Cerebellar nuclear complex (tissue), 1 donor: ENCODE measurements at places on chromosomes 13 and 19.
A peak's percentile ranks its signal among the peaks of the same experiment; 100 is the strongest.

DNA sequence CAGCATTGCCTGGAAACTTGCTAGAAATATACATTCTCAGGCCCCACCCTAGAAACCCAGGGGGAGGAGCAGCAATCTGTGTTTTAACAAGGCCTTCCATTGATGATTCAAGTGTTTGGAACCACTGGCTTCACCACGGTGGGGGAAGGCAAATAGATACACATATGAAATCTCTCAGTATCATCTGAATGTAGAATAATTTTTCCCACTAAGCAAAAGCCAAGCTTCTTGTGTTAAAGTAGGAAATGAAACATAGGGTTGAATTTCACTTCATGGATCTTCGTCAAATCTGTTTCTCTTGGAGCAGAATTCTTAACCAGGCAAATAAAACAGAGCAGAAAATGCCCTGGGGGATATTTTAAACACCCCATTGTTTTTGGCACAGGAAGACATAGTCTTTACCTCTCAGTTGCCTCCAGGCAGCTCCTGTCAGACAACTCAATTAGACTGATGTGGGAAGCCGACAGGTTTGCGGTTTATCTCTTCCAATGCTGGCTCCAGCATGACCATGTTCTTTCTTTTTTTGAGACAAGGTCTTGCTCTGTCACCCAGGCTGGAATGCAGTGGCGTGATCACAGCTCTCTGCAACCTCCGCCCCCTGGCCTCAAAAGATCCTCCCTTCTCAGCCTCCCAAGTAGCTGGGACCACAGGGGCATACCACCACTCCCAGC lies 213.0 kb downstream of the FOXO1 start:
- no peak for DNase-seq

- DNase-seq = no peak
Measured at GRCh38 chr19:51141181-51141580, 920 bp upstream of the SIGLEC7 start.

DNA sequence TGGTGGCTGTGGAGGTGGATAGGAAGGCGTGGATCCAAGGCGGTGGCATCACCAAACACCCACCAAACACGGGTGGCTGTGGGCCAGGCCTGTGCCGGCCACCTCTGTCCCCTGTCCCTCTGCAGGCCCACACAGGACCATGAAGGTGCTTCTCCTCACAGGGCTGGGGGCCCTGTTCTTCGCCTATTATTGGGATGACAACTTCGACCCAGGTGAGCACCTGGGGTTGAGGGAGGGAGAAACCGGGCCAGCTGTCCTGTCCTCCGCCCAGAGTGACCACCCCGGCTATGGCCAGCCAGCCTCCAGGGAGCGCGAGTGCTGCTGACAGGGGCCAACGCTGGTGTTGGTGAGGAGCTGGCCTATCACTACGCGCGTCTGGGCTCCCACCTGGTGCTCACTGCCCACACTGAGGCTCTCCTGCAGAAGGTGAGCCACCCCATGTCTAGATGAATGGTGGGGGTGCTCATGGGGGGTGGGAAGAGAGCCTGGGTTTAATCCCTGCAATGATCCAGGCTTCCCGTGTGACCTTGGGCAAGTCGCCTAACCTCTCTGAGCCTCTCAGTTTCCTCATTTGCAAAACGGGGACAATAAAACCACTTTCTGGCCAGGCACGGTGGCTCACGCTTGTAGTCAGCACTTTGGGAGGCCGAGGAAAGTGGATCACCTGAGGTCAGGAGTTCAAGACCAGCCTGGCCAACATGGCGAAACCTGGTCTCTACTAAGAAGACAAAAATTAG lies 4.0 kb downstream of the HSD11B1L start:
- no peak for DNase-seq

GRCh38 chr19:50290011-50290410 lies 39.2 kb downstream of the KCNC3 start:
- no peak for DNase-seq

DNA sequence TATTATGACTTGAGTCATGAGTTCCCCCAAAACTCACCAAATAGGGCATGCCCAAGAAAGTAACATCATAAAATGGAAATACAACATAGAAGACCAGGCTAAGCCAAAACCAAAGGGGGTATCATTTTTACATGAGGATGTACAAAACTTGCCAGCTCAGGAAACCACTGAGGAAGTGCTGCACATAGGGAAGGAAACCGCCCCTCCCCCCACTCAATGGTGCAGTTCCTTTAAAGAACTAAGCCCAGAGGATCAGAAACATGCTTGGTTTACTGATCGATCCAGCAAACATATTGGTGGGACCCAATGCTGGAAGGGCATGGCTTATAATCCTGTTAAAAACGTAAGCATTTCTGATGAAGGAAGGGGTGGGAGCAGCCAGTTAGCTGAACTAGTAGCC lies 4.2 kb upstream of the ZNF486 start:
- DNase-seq = no peak

GRCh38 chr13:112723771-112724170 lies 33.9 kb downstream of the ATP11A start:
- no peak for DNase-seq

DNA sequence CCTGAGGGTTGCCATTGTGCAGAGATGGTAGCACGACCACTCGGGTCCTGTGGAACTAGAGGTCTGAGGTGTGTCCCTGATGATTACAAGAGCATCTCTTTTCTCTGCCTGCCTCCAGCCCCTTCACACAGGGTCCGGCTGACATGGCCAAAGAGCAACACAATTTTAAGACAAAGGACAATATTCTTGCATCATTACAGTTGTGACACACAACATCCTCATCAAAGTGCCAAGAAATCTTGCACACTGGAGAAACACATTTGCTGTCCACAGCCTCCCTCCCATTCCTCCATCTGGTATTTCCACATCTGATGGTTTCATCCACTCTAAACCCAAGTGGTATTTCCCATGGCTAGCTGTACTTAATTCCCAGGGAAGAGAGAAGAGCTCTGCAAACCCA lies 12.8 kb downstream of the COL4A1 start:
- DNase-seq = no peak

DNA sequence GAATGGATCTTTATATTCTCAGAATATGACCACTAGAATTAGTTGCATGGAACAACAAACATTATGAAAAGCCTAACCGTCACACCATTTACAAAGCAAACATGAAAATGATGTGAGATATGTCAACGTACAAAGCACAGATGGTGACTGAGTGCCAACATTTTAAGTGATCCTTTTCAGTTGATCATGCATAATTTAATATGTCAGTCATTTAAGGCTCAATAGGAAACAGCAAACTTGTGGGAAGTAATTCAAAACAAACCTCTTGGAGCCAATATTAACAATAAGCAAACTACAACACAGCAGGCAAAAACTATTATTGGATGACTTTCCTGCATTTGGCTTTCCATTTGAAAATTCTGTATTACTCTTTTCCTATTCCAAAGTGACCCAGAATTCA lies 277.6 kb downstream of the SLITRK6 start:
- no peak for DNase-seq

GRCh38 chr19:10780368-10780767 lies 55.6 kb downstream of the TMED1 start:
- no peak for DNase-seq

- no peak for DNase-seq
Measured at GRCh38 chr13:51437550-51438127, 15.2 kb downstream of the INTS6 start.

- DNase-seq = peak; percentile 27
Measured at GRCh38 chr13:76813000-76813691, 73.1 kb downstream of the KCTD12 start.

- DNase-seq = no peak
Measured at GRCh38 chr13:74036373-74036772, 97.8 kb downstream of the KLF12 start.

GRCh38 chr19:29450306-29450705 lies 75.5 kb upstream of the VSTM2B start:
- DNase-seq = no peak

- DNase-seq = no peak
Measured at GRCh38 chr19:42378225-42379215, 11.6 kb downstream of the CNFN start.

DNA sequence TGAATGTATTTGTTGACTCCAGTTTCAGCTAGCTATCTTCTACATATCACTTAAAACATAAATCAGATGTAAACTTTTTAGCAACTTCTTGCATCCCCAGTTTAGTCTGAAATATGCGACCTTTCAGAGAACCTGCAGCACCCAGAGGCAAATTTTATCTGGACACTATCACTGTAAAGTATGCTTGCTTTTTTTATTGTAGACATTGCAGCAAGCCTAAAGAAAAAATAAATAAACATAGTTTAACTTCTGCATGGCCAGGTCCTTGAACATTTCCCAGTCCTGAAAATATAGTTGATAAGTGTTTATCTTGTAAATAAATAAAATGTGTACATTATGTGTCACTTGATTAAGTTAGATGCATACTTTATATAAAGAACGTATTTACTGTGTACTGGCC lies 1829.4 kb downstream of the PCDH9 start:
- no peak for DNase-seq

- DNase-seq = no peak
Measured at GRCh38 chr13:112069845-112070251, 2.9 kb downstream of the SOX1 start.

DNA sequence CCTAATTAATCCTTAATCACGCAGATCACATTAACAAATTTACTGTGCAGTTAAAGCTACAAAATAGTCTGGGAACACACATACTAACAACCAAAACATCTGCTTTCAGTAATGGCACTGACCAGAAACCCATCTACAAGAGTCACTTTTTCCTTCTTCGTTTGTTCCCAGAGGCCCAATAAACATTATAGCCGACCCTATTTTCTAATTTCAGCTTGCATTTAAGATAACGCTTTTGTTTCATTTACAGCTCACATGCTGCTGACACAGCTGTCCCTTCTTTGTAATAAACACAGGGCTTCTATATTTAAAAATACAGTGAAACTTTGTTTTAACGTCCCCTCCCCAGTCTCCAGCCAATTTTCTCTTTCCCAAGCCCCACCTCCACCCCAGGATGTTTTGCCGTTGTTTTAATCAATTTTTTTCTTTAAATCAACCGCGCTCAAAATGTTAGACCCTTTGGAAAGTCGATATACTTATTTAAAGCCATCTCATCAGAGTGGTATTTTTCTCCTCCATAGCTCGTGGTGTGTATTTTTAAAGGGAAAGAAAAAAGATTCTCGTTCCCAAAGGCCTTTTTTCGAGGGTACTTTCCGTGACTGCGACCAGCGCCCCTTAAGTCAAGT lies 1.7 kb upstream of the WBP4 start:
- DNase-seq = no peak

DNA sequence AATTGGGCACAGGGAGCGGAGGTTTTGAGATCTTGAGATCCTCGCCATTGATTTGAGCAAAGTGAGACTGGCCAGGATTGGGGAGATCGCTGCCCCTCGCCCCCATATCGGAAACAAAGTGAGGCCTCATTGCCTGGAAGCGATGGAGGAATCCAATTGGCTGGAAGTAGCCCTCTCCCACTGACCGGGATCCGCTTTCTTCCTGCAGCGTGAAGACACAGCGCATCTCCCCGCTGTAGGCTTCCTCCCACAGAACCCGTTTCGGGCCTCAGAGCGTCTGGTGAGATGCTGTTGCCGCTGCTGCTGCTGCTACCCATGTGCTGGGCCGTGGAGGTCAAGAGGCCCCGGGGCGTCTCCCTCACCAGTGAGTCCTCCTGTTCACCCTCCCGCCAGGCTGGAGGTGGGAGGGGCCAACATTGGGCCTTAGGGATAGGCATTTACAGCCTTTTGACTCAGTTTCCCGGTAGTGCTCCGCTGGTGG lies 438 bp downstream of the PRKCSH start:
- no peak for DNase-seq

DNA sequence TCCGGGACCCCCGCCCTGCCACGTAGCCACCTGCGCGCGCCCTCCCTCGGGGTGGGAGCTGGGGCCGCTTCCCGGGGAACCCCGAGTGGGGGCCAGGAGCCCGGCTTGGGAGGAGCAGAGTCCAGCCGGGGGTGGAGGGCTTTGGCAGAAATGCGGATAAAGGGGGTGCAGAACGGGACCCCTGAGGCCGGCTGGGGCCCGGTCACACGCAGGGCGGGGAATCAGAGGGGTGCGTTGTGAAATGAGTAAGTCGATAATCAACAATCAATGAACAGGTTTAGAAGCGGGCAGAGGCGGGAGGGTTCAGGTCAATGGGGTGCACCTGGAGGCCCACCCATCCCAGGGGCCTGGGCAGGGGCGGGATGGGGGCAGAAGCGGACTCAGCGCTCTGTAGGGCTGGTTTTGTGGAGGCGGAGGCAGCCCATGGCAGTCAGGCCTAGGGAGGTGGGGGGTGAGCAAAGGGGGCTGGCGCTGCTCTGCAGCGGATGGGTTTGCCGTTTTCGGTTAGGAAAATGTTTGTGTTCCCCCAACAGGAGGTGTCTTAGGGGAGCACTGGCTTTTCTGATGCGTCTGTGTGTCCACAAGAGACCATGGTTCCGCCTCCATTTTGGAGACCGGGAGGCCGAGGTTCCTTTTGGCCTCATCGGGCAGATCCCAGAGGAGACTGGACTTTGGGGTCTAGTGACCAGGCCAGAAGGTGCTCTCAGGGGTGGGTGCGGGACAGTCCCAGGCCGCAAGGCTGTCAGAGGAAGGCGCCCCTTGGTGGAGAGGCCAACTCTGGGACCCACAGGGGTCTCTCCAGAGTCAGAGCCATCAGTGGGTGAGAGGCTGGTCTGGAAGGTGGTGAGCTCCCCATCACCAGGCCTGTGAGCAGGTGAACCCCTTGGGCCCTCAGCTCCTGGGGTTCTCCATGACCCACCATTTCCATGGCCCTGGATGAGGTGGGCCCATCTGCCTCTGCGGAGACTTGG lies 683 bp upstream of the DIRAS1 start:
- DNase-seq = no peak

DNA sequence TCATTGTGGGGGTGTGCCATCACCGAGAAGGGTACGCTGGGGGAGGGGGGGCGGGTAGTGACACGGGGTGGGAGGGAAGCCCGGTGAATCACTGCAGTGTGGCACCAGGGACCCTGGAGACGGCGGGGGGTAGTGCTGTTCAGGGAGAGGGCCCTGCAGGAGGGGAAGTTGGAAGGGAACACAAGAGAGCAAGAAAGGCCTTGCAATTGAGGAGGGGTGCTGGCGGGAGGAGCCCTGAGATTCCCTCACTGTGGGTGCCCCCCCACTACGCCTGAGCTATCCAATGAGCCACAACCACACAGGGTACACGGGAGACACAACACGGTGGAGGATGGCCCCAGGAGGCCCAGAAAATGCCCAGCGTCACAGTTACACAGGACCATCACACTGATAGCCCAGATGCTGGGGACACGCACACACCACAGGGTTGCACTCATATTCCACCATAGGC lies 516 bp upstream of the ATP1A3 start:
- DNase-seq = no peak

- DNase-seq = no peak
Measured at GRCh38 chr13:91544723-91545122, 146.3 kb downstream of the GPC5 start.

GRCh38 chr19:17112271-17112670 lies 36.7 kb downstream of the MYO9B start:
- no peak for DNase-seq
